ENCODE measurements at places on chromosomes 6 and 20.

GRCh38 chr6:38937839-38938613 is 110.6 kb upstream of the GLP1R start:
- DNase-seq: no peak

DNA sequence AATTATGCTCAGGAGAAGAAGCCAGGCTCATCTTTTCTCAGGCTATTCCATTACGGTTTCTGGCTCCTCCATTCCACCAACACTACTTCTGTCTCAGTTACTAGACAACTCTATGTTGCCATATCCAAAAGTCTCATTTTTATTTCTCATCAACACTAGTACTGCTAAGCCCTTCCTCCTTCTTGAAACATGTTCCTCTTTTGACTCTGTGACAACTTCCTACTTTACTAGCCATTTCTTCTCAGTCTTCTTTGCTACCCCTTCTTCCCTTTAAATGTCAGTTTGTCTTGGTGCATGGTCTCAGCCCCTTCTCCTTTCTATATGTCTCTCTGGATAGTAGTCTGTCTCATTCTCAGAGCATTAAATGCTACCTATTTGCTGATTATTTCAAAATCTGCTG is 7.1 kb upstream of the ADGRG6 start:
- no peak for DNase-seq

- no peak for DNase-seq
Observed at GRCh38 chr20:63741676-63742380, 2.3 kb downstream of the SLC2A4RG start.

DNA sequence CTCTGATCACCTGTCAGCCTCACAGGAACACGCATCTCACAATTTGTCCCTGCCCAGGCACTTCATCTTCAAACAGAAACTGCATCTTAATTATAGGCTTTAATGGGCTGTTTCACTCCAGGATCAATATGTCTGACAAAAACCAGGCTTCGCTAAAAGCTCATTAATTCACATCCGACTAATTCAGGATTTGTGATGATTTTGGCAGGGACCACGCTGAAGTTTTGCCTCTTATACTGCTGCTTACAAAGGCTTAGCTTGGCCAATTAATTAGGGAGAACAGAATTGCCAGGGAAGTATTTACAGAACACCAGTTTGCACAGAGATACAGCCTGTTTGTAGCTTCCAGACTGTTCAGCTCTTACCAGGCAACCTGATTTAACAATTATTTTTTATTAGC is 541.0 kb upstream of the SPTLC3 start:
- no peak for DNase-seq

DNA sequence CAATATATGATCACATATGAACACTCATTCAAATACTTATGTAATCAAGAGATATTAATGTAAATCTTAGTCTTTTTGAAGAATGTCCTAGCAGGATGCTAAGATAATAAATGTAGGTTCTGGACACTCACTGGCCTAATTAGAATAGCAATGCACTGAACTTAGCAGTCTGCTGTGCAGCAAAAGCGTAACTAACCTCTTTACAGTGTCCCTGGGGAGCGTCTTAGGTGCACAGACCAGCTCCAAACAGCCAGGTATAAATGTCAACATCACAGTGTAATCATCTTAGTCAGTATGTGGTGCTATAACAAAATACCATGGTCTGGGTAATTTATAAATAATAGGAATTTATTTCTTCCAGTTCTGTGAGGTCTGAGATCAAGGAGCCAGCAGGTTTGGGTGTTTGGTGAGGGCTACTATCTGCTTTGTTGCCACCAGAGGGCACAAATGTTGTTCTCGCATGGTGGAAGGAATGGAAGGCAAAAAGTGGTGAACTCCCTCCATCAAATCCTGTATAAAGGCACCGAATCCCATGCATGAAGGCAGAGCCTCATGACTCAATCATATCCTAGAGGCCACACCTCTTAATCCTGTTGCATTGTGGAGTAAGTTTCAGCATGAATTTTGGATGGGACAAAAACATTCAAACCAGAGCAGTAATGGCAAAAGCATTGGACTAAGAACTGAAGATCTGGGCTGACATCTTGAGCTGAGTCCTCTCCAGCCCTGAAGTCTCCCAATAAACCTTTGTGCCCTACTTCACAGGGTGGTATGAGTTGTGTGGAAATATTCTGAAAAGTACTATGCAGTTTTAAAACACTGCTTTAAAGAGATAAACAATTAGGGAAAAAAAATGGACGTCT is 41.8 kb upstream of the FOXO3 start:
- DNase-seq: no peak
